ENCODE measurements at places on chromosomes 3 and 15.

- DNase-seq, result no peak
These were observed 46.9 kb downstream of the ARHGEF3 start for GRCh38 chr3:56754741-56755417.

- DNase-seq, result no peak
These were observed 284.5 kb upstream of the ROBO1 start for GRCh38 chr3:80052271-80052670.

DNA sequence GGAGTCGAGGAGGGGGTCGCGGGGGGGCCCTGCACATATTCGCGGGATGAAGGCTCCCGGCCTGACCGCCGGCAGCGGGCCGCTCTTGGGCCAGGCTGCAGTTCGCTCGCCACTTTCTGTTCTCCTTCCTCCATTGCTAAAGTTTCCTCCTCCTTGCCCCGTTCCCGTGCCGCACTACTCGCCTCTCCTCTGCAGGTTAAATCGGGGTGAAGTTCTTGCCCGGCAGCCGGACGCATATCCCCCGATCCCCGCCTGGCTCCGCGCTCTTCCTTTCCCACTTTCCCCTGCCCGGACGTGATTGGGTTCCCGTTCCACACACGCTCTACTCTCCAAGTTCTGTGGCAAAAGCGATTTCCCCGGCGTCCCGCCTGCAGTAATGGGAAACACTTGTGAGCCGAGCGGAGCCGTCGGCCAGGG lies 556 bp downstream of the CRYBG3 start:
- DNase-seq, result no peak

GRCh38 chr15:76353023-76353577 lies 16.5 kb downstream of the ISL2 start:
- DNase-seq, result no peak

DNA sequence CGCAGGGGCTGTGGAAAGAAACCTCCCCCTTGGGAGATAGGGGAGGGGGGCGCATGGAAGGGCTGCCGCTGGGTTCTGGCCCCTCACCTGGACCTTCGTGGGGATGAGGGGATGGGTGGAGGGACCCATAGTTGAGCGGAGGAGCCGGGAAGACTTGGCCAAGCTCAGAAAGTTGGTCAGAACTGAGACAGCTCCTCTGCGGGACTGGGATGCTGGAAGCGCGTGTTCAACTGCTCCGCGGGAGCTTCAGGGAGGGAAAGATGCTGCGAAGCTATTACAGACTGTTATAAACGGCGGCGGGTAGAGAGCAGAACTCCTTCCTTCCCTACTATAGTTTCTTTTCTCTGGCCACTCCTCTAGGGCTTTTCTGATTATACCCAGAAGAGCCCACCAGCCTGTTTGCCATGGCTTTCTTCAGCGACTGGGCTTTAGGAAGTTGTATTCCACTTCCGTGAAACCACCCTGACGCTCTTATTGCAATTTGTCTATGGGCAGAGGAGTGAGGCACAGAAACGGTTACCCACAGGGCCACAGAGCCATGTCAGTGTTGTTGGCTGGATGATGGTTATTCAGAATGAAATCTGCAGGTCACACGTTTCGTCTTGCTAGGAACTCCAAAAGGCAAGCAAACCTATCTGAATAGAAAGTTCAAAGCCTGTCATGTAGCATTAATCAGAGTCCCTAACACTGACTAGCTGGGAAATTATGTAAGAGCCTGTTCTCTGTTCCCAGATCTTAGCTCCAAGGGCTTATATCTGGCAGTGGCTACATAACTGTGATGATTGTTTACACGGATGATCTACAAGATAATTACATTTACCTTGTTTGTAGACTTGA lies 1.1 kb downstream of the SYNPR start:
- no peak for DNase-seq

DNA sequence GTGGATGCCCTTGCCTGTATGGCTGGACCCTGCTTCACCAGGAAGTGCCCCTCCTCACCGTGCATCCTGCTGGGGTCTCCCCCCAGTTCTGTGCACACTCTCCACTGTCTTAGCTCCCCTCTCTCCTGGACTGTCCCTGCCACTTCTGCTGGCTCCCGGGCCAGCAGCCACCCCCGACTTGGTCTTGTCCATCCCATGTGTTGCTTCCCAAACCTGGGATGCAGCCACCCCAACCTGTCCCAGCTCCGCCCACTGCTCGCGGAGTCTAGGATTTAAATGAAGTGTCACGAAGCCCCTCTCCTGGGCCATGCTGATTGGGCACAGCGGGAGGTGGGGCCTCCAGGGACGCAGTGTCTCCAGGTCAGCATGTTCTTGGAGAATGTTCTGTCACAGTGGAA lies 48.5 kb downstream of the PLXNA1 start:
- no peak for DNase-seq

- DNase-seq, result no peak
These were observed 339.1 kb upstream of the POU1F1 start for GRCh38 chr3:87615506-87615905.

DNA sequence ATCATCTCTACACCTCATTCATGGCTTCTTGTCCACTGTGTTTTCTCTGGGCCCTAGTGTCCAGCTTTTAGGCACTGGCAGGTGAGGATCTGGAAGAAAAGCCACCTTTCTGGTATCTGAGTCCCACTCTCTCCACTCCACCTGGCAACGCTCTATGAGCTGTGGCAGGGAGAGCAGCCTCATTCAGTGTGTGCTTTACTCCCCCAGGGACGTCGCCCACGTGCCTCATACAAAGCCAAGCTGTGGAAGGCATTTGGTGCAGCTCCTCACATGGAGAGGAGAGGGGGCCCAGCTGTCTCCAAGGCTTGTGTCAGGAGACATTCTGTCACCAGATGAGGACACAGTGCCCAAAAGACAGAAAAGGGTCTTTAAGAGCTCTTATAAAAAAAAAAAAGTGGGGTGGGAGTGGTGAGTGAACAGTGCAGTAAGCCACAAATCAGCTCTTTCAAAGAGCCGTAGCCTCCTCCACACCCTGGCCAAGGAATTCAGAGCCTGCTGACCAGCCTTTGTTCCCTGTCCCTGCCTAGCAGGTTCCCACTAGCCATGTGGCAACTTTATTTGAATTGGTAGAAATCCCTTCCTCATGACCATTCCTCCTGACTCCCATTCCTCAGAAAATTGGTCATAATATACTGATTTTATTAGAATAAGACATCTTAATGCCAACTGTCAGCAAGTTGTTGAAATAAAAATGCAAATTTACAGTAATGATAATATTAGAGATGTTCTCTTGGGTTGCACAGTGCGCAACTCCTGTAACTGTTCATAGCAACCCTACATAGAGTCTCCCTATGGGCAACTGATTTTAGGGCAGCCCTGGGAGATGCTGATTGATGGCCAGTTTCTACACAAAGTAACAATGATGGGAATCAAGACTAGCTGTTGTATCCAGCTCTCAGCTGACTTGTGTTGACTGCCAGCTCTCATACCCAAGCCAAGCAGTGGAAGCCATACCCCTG lies 29.5 kb downstream of the GALNT15 start:
- DNase-seq, result no peak

DNA sequence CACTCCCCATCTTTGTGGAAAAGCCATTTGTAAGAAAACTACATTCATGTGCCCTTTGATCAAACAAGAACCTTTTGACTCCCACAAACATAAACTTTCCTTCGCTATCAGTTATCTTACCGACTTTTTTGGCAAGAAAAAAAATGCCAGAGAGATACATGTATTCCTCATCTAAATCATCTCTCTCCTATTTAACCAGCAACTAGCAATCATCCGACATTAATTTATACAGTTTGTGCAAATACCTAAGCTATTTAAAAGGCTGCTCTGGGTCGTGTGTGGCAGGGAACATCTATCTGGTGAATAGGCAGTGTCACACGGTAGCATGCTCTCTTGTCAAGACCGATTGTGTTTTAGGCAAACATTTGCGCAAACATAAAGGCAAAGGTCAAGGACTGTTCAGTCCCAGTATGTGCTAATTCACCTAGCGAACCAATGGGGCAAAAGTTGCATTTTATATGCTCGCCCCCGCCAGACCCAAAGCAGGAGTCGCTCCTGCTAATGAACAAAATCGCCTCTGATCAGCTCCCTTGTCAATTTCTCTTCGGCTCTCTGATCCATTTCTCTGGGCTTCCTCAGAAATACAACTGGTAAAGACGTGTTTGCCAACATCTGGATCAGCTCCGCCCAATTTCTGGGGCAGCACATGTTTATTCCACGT lies 37.7 kb downstream of the ZIC4 start:
- no peak for DNase-seq

DNA sequence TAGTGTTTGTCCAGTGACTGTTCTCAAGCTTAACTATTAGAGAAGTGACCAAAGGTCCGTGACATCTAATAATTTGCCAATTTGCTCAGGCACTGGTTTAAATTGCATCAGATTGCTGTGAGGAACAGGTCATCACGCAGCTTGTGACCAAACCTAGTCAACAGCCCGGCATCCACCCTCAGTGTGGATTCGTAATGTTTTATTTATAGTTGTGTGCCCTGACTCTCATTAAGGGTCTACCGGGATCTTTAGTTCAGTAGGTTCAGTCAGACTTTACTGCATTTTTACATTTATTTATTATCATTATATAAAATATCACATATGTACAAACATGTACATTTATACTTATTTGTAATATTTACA lies 46.4 kb upstream of the PGPEP1L start:
- DNase-seq, result no peak

GRCh38 chr3:67685499-67685898 lies 31.1 kb upstream of the SUCLG2 start:
- DNase-seq, result no peak

DNA sequence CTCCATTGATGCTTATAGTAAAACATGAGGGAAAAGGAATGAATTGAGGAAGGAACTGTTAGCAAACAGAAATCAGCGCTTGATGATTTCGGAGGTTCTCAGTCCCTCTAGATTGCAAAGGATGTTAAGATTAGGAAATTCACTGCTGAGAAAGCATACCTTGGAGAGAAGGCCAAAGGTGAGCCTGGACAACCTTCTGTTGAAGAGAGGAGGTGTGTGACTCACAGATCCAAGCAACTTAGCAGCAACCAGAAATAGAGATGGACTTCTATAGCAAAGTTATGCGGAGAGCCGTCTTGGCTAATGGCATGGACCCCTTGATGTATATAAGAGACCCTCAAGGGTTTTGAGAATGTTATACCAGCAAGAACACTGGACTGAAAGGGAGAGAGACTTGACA lies 114.3 kb downstream of the EEFSEC start:
- DNase-seq, result no peak

DNA sequence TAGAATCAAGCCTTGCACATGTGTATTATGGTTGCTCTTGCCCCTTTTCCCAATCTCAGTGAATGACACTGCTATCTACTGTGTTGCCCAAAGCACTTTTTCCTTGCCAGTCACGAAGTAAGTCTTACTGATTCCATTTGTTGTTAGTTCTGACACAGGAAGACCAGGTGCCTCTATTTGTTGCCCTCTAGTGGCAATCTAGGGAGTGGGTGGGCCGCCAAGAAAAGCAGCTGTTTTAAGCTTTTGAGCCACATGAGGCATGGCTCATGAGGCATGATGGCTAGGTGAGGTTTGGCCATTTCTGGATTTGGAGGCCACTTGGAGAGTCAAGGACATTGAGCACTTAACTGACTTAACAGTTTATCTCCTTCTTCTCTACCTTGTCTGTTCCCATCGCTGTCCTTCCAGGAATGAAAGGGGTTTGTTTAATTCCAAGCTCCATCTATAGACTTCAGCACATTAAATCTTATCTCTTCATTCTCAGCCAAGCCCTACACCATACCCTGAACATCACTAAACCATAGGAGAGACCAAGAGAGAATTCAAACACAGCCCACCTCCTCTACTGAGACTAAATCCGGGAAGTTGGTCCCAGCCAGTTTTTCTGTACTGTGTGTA lies 103.1 kb downstream of the HCN4 start:
- DNase-seq, result peak; percentile 67

- no peak for DNase-seq
These were observed 27.7 kb downstream of the CHDH start for GRCh38 chr3:53818221-53819162.

DNA sequence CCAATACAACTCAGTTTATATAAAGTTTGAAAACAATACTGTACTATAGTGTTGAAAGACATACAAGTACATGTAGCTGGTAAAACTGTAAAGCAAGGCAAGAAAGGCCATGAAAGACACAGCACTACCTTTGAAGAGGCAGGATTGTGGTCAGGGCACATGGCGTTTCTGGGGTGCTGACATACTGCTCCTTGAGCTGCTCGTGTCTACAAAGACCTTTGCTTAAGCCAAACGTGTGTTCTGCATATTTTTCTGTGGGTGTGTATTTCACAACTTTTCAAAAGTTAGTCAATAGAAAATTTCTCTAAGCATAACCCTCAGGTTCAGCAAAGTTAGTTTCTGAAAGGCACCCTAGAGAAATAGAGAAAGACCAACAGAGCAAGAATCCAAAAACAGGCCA lies 14.1 kb upstream of the TOPAZ1 start:
- no peak for DNase-seq

- no peak for DNase-seq
These were observed 1.8 kb upstream of the LARP6 start for GRCh38 chr15:70855764-70856163.

GRCh38 chr3:69925506-69925905 lies 74.0 kb upstream of the SAMMSON start:
- no peak for DNase-seq

- DNase-seq, result peak; percentile 37
These were observed at the start of gene SPESP1 for GRCh38 chr15:68930268-68931022. SPESP1 (plus strand) TSS chr15:68930525; CDS start chr15:68930654, 129 bp downstream.

GRCh38 chr3:4292301-4292700 lies 10.9 kb upstream of the SETMAR start:
- DNase-seq, result no peak

GRCh38 chr3:171741377-171741776 lies 68.9 kb downstream of the PLD1 start:
- DNase-seq, result no peak

DNA sequence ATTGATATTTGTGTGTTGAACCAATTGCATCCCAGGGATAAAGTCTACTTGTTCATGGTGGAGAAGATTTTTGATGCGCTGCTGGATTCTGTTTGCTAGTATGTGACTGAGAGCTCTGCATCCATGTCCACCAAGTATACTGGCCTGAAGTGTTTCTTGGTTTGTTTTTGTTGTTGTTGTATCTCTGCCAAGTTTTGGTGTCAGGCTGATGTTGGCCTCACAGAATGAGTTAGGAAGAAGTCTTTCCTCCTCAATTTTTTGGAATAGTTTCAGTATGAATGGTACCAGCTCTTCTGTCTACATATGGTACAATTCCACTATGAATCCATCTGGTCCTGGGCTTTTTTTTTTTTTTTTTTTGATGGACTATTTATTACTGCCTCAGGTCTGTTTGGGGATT lies 50.9 kb upstream of the OSTN start:
- DNase-seq, result no peak

- no peak for DNase-seq
These were observed 58.8 kb upstream of the GOLGA8A start for GRCh38 chr15:34496207-34496995.

- no peak for DNase-seq
These were observed 3.3 kb upstream of the CD96 start for GRCh38 chr3:111538681-111539083.

DNA sequence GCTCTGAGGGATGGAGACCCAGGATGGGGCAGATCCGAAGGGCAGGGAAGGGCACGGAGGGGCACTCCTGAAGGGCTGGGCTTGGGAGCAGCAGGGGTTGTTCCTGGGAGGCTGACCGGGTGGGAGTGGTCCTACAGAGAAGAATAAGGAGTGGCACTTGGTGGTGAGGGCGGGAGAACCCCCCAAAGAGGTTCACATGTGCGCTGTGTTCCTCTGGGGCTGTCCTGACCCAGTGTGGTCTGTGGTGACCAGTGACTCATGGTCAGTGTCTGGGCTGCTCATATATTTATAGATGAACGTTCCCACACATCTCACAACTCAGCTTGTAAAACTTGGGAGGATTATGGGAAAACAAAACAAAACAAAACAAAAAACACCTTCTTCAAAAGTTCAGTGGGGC lies 10.0 kb downstream of the TRPM1 start:
- DNase-seq, result no peak

GRCh38 chr15:86935841-86936240 lies 856.2 kb downstream of the AGBL1 start:
- DNase-seq, result no peak

Data from hematopoietic multipotent progenitor cell treated with erythropoietin and hydrocortisone succinate and interleukin-3 and kit ligand, for 8 days (in vitro differentiated cells).